ENCODE measurements at places on chromosomes 1 and 21. TPM values are rescaled to one million over a fixed set of nuclear protein-coding genes. Genes with fewer than 3 reads are reported as not detected.

DNA sequence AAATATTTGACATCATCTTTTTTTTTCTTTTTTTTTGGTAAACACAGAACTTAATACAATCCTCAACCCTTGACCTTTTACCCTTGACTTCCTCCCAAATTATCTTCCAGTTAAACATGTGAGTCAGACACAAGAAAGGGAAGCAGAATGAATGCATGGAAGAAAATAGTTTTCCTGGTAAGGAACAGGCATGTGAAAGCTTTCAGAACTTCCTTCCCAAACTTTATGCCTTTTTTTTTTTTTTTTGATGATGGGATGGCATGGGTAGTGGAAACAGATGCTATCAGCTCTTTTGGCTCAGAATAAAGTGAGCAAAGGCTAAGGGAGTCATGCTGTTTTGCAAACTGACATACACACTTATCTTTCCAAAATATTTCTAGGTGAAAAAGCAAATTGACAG lies 1079.1 kb downstream of the TTLL7 start:
- no peak for DNase-seq

DNA sequence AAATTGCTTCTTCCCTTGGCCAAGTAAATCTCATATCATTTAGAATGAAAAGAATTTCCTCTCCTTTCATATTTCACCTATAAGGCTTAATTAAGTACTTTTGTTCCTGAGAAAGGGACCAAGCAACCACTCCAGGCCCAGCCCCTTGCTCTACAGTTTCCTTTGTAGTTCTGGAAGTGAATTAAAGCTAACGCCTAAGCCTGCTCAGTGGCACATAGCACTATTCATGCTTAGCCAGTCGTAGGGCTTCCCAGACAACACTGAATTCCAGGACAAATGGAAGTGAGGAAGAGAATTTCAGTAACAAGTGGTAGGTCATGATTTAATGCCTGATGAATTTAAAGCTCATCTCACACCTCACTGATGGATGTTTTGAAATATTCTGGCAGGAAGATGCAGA lies 73.3 kb downstream of the RPAP2 start:
- no peak for DNase-seq

GRCh38 chr1:173503391-173503790 lies 26.3 kb downstream of the PRDX6 start:
- DNase-seq, result peak; percentile 64

DNA sequence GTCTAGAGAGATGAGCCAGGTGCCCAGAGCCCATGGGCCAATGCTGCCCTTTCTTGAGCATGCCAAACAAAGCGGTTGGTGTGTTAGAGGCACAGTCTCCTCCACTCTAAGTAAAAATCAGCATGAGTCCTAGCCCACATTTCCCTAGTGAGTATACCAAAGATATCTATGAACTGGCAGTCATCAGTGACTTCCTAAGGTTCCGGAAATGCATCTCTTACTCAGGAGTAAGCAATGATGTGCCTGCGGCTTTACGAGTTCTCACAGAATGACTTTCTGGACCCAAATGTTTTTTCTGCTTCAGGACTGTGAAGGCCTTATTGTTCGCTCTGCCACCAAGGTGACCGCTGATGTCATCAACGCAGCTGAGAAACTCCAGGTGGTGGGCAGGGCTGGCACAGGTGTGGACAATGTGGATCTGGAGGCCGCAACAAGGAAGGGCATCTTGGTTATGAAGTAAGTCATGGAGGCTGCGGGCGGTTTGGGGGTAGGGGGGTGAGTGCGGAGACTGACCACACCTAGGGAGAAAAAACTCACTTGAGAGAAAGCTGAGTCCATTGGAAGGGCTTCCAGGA lies 9.2 kb downstream of the PHGDH start:
- DNase-seq, result no peak

DNA sequence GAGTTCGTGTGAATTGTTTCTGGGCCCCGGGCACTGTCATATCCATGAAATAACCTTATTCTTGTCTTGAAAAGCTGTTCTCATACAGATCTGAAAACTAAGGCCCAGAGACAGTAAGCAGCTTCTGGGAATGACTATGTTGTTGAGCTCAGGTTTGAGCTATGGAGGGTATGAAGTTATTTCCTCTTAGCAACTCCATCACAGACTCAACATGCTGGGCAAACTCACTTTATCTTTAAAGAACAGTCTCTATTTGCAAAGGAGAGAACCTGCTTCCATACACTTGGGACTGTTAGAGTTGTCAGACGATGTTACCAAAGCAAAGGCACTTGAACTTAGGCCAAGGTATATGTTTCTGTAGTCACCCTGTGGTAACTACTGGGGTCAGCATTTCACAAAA lies 90.0 kb downstream of the GPR88 start:
- DNase-seq, result peak; percentile 34

- no peak for DNase-seq
These were observed 888 bp downstream of the HES5 start for GRCh38 chr1:2528966-2529783.

- DNase-seq, result no peak
These were observed 20.2 kb downstream of the SPATA45 start for GRCh38 chr1:212827171-212827776.

DNA sequence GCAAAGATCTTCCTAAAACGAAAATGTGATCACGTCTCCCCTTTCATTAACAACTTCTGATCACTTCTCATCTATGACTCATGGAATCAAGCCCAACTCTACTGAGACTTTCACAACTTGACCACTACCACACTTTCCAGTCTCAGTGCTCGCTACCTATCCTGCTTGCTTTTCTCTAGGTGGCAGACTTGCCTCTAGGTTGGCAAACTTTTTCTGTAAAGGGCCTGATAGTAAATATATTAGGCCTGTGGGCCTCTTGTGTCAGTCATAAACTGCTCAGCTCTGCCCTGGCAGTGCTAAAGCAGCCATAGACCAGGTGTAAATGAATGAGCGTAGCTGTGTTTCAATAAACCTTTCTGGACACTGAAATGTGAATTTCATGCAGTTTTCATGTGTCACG lies 21.5 kb upstream of the HMGB4 start:
- no peak for DNase-seq

DNA sequence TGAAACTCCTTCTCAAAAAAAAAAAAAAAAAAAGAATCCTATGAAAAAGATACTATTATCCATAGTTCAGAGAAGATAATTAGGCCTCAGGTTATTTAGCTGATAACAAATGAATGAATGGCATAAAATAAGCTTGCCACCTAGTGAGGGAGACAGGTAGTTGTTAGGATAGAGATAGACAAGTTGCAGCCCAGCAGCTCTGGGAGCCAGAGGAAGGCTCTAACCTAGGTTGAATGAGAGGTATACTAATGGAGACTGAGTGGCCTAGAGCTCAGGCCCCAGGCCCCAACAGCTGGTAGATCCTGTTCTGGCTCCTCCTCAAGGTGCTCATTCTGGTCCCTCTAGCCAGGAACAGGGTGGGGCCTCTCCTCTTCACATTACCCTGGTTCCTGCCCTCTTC lies 20.6 kb upstream of the RSPO1 start:
- DNase-seq, result no peak

GRCh38 chr1:170156594-170156993 lies 10.8 kb downstream of the NTMT2 start:
- no peak for DNase-seq

- peak; percentile 17 for DNase-seq
These were observed 14.5 kb downstream of the BRINP2 start for GRCh38 chr1:177185209-177185608.

DNA sequence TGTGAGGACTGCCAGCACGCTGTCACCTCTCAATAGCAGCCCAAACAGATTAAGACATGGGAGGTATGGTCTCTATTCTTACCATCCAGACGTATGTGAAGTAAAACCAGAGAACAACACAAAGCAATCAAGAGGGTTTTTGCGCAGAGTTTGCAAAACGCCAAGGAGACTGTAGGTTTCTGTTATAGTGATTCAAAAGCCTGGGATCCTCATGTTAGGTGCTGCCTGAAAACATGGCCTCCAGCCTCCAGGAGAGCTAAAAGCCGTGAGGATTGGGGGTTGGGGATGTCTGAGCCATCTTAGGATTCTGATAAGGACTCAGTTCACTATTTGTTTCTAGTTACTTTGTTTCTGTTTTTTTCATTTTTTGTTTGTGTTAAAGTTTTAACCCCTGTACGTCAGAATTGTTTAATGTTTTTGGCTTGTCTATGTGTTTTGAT lies 4.2 kb upstream of the CCT8 start:
- peak; percentile 48 for DNase-seq

DNA sequence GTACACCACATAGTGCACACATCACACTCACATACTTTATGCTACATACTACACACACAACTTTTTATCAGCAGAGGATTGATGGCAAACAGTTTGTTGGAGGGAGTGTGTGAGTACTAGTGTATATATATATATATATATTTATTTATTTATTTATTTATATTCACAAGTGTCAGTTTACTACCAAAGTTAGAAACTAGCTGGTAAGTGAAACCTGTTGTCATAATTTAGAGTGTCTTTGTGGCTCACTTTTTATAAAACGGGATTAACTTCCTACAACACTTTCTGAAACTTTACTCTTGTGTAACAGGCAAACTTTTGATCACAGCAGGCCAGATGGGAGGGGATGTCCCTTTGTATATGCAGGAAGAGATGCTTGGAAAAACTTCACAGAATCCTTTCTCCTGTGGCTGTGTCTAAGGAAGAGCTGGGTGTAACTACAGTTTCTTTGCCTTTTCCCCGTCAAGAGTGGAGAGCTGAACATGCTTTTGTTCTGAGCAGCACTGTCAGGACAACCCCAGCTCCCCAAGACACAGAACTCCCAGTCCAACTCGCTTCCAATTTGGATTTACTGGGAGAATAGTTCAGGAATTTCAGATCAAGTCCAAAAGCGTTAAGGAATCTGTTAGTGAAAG lies 1.9 kb upstream of the SAMD13 start:
- DNase-seq, result peak; percentile 18

GRCh38 chr1:228867108-228867950 lies 132.1 kb downstream of the RHOU start:
- DNase-seq, result peak; percentile 25

- DNase-seq, result peak; percentile 70
These were observed 171.6 kb downstream of the NTPCR start for GRCh38 chr1:233121947-233122559.

GRCh38 chr1:114314098-114314497 lies 160.4 kb upstream of the SYT6 start:
- DNase-seq, result peak; percentile 55

GRCh38 chr1:203692565-203693470 lies 66.2 kb downstream of the ATP2B4 start:
- peak; percentile 96 for DNase-seq

DNA sequence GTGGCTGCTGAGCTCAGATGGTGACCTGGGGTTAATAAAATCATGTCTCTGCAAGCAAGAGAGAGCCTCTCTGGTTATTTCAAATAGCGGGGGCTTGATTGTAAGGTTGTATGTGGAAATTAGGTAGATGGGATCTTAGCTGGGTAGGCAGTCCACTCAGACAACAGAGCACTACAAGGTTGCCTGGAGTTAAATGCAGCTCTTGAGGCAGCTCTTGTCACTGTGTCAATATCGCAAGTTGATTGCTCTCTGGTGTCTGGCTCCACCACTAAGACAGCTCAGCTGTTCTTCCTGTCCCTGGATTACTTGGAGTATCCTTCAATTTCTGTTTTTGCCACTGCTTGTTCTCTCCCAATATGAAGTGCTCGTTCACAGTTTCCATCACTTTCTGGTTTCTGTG lies 93.8 kb downstream of the C21orf91 start:
- no peak for DNase-seq

DNA sequence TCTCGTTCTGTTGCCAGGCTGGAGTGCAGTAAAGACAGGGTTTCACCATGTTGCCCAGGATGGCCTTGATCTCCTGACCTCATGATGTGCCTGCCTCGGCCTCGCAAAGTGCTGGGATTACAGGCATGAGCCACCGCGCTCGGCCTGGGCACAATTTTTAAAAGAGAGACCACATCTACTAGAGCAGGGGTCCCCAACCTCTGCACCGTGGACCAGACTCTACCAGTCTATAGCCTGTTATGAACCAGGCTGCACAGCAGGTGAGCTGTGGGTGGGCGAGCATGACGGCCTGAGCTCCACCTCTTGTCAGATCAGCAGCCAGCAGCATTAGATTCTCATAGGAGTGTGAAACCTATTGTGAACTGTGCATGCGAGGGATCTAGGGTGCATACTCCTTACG lies 20.8 kb downstream of the TNNT2 start:
- no peak for DNase-seq

DNA sequence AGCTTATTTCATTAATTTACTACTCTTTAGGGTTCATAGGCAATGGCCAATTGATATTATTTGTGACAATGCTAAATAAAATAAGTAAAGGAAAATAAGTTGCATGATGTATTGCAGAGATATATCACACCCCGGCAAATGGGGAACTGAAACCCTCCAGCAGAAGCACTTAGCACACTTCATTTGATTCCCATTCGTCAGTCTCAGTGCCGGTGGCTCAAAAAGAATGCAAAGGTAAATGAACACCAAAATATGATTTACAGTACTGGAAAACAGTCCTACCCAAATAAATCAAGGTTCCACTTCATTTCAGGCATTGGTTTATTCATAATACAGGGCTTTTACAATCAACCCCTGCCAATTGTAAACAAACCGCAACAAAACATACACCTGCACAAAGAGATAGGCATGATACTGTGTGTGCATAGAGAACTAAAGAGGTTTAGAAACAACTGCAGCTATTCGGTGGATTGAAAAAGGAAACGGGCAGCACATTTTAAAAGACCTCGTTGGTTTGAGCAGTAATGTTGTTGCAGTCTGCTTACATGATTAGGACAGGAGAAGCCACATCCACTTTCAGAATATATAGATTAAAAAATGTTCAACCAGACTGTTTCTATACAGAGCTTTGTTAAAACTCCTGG lies 1019.2 kb downstream of the TTLL7 start:
- no peak for DNase-seq

GRCh38 chr1:17984583-17984982 lies 123.0 kb upstream of the IGSF21 start:
- no peak for DNase-seq

DNA sequence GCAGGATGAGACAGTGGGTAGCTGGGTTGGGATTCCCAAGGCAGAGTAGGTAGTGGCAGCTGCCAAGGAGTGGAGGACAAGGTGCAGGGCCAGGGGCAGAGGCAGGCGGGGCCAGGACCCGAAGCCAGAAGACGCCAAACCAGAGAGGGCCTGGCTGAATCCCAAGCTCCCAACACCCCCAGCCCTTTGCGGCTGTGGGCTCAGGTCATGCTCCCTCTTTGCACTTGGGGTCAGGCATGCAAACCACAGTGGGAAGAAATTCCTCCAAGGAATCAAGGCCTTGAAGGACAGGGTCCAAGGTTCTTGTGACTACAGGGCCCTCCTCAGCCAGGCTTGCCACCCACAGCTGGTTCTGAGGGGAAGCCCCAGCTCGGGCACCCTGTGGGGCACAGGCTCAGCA lies 6.2 kb downstream of the C1orf210 start:
- DNase-seq, result no peak

GRCh38 chr1:153688736-153689328 lies 10.3 kb downstream of the NPR1 start:
- no peak for DNase-seq

SLC45A3 gene
- 1.1 TPM for total RNA-seq

TNFSF4 gene
- total RNA-seq, result 19.7 TPM

SLC30A7 gene
- total RNA-seq, result 60.2 TPM

KCNN3 gene
- total RNA-seq, result not detected

FHAD1 gene
- total RNA-seq, result not detected

RGL1 gene
- 7.5 TPM for total RNA-seq

ST6GALNAC5 gene
- total RNA-seq, result 3.4 TPM
